NCI-H1694 (cell line): ENCODE measurements at places on chromosomes 5 and 9.

DNA sequence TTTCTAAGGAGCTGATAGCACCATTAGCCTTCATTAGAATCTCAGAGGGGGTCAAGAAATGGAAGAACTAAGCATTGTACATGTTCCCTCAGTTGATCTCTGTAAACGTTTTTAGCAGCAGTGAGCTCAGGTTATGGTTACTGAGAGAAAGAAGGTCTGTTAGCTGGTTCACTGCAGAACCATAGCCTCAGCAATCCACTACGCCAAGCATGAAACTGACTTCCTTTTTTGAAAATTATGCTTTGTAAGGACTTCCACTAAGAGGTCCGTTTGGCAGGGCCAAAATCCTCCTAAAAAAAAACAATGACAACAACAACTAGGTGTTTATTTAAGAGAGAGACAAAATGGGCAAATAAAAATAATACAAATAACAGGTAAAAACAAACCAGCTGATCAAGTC, 273.3 kb downstream of the AOPEP start:
- no peak for DNase-seq

DNA sequence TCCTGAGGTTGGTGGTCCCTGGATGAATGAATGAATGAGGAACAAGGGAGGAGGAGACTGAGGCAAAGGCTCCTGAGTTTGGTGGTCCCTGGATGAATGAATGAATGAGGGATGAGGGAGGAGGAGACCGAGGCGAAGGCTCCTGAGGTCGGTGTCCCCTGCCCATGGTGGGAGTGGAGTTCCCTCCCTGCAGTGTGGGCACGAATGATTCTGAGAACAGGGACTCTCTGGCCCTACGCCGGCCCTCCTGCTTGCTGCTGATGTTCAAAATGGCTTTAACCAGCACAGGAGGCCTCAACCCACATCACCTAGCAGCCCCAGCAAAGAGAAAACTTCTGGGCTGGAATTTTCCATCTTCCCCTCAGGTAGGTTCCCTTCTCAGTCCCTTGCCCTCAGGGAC, 377.8 kb downstream of the IRX2 start:
- DNase-seq, result no peak

DNA sequence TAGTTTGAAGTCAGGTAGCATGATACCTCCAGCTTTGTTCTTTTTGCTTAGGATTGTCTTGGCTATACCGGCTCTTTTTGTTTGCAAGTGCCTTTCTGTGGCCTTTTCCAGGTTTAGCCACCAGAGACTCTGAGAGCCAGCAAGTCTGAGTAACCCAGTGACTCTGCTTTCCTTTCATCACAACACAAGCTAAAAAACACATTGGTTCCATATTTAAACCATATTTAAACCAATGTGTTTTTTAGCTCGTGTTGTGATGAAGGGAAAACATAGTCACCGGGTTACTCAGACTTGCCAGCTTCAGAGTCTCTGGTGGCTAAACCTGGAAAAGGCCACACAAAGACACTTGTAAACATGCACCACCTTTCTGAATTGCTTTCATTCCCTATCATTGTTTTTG, 493.3 kb downstream of the NTRK2 start:
- DNase-seq, result no peak

DNA sequence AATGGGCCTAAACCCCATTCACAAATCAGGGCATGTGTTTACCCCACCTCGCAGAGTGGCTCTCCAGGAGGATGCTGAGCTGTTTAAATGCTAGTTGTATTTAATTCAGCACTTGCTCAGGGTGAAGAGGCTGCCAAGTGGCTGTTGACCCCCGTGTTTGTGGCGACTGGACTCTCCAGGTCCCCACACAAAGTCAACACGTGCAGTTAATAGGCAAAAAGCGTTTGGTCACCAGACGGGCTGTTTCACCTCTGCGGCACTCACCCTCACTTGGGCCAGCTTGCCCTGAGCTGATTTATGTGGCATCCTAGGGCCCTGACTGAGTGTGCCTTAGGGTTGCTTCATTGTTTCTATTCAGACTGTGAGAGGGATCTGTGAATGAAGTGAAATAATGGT, 152.3 kb downstream of the GAS1 start:
- no peak for DNase-seq

- no peak for DNase-seq
Observed at GRCh38 chr5:36377192-36377591, 75.5 kb upstream of the RANBP3L start.

DNA sequence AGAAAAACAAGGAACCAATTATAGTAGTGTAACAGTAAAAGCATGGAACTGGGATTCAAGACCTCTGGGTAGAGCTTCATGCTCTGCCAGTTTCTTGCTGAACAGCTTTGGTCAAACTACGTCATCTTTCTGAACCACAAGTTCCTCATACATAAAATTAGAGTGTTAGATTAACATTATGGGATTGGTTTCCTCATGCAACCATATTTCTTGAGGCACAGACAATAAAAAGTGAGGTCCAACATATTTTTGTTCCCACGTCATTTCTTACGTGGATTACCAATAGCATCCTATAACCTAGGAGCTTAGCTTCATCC, 354.8 kb downstream of the TMEM232 start:
- DNase-seq, result no peak

DNA sequence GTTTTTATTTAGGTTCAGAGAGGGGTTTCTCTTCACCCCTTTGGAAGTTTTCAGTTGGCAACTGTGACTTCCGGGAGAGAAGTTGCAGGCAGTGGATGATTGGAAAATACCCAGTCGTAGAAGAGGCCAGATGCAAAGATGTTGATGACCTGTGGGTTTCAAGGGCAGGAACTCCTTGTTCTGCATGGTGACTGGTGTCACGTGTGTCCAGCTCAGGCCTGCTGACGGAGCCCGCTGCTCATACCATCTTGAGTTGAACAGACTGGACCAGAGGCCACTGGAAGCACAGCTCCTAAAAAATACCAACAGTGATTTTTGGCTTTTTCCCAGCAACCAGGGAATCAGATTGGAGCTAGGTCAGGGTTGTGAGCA, 243.9 kb upstream of the KLF4 start:
- DNase-seq, result no peak

DNA sequence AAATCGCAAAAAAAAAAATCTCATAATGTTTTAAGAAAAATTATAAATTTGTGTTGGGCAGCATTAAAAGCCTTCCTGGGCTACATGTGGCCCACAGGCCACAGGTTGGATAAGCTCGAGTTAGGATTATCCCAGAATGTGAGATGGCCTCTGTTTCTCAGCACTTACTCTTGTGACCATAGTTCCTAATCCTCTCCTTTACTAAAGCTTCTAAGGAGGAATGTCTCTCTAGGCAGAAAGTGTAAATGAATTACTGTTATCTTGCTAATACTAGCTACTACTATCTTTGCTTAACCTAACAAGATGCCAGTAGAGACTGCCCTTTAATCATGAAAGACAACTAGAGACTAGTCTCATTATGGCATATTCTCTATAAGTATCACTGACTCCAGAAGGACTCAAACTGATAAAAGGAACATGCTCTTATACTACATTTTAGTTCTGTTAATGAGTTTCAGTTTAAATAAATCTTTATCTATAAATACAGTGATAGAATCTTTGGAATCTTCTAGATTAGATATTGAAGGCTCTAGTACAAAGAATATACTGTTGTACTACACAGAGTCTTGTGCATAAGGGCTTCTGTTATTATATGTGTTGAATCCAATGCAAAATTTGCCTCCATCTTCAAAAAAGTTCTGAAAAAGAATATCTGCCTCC, 13.8 kb downstream of the INVS start:
- DNase-seq, result no peak

DNA sequence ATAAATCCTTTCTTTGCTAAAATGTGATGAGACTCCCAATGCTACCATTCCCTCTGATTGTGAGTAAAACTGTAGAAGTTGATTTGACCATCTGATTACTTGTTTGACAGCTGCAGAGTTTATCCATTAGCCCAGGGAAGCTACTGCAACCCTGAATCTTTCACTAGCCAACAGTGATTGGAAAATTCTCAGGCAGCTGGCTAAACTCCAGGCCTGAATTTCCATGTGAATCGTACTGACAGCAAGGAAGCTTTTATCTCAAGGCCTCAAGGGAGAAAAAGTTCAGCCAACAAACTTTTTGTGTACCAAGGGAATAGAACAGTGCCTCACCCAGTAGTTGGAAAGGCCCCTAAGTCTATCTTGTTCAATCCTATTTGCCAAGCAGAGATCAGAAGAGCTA, 246.7 kb upstream of the TRPM3 start:
- no peak for DNase-seq

DNA sequence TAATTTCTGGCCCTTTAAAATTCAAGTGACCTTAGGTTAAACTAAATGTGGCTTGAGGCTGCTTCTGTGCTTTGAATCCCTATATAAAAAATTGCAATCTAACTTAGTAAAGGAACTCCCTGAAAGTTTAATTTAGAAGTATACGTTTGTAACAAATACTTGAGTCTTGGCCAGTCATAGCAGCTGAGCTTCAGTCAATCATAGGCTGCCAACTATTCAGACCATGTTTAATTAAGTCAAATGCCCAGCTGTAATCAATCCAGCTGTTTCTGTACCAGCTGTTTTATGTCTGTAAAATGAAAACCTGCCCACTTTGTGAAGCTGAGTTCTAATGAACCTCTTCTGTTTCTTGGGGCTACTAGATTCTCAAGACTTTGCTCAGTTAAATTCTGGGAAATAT, 760.1 kb downstream of the MAT2B start:
- DNase-seq, result no peak

DNA sequence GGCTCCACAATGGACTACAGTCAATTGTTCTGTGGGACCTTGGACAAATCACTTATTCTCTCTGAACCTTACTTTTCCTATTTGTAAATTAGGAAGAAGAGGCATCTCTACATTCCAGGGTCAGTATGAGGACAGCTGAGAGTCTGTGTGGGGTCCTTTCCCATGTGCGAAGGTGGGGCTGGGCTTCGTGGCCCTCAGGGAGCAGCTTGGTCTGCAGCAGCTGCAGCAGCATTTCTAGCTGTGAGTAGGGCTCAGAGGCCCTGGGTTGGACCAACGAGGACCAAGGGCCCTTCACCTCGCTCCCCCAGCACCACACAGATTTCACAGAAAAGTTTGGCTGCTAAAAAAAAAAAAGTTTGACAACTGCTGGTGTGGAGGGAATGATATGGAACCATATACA, 9.4 kb upstream of the DDX41 start:
- no peak for DNase-seq

GRCh38 chr5:151819830-151820229, 48.1 kb downstream of the G3BP1 start:
- no peak for DNase-seq

GRCh38 chr9:126532951-126533925, 80.5 kb upstream of the LMX1B start:
- DNase-seq, result no peak
